ENCODE measurements at places on chromosomes 6 and 20.

DNA sequence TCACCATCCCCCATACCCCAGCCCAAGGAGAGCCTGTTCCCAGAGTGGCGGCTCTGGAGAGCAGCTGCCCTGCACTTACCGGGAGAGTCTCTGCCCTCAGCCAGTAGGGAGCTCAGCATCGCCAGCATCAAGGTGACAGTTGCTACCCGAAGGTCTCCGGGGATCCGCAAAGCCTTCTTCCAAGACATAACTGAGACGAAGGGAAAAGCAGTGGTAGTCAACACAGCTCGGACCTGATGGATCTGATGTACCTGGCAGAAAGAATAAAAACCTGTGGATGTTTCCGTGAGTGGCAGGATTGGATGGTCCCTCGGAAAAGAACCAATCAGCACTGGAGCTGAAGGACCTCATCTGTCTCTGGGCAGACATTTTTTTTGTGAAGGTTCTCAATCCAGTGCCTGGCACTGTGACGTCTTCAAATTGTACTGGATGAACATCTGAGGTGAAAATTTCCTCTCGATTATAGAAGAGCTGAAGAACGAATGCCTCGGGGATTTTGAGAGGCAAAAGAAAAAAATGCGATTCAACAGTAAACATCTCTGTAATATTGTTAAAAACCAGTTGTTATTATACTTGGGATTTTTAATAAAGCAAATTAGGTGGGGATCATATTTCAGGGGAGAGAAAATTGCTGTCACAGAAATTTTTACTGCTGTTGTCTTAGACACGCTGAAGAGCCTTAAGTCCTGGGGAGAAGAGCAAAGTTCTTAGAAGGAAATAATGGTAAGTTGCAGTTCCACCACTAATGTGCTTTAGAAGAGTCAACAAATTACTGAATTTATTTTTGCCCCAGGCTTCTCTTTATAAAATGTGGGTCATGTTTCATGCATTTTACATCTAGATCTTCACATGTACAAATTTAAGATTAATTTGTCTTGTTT, at the start of gene HLA-DQB1:
Gene HLA-DQB1, minus strand, starts transcription at position 238 of the 881 bp plus-strand sequence. Its CDS starts 50 bp downstream, at position 188.
- DNase-seq: no peak

- DNase-seq: no peak
These were observed 133.0 kb upstream of the FLRT3 start for GRCh38 chr20:14470231-14470899.

GRCh38 chr6:44237021-44237812, 9.7 kb upstream of the HSP90AB1 start:
- DNase-seq: peak; percentile 51

DNA sequence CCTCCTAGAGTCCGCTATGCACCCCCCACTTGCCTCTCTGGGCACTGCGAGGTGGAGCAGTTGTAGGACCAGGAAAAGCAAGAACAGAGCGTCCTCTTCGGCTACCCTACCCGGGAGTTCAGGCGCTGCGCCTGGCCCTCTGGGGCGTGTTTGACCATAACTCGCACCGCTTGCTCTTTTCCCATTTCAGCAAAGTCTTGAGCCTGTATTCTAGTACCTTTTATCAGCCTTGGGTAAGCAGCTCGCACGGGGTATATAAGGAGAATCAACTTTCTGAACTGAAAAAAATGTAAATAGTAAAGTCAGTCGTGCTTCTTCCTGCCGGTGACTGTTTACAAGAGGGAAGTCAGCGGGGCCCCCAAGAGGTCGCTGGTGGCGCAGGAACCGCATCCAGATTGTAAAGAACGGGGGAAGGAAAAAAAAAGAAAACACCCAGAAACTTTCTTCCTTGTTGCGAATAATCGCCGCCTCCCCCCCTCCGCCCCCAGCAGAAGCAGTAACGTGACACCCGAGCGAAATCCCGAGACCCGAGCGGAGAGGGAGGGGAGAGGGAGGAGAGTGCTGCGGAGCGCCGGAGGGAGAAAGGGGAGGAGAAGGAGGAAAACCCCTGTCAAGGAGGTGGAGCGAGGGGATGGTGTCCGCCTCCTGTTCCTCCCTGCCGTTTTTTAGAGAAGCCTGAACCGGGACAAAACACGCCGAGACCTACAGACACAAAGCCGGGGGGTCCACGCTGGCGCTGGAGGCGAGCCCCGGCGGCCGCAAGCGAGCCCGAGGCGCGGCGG, at the start of gene UST:
Gene UST, plus strand, starts transcription at position 668 of the 782 bp plus-strand sequence. CDS start 401 bp downstream, outside the sequence.
- no peak for DNase-seq

GRCh38 chr6:110068592-110068967, 90.5 kb downstream of the GPR6 start:
- no peak for DNase-seq

DNA sequence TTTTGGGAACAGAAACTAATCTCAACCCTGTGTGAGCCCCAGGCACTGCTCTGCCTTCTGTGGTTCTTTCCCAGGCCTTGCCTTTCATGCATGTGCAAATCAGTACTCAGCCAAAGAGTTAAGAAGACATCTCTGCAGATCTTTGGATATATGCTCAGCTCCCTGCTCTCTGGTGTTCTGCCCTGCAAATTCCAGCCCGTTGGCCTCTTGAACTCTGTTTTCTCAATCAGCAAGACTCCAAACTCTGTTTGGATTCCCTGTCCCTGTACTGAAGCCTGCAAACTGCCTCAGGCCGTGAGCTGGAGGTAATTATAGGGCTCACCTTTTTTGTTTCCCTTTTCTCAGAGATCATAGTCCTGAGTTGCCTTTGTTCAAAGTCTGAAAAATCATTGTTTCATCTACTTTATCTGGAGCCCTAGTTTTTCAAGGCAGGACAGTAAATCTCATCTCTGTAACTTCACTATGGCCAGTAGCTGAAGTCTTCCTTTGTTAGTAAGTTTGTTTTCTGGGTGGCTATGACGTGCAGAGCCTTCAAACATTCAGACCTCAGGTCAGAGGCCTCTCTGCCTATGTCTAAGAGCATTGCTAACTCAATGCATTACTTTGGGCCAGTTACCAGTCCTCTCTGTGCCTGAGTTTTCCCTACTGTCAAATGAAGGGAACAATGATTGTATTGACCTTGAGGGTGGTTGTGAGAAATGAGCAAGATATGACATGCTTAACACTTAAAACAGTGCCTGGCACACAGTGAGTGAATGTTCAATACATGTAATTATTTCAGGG, 15.9 kb upstream of the MDFI start:
- DNase-seq: no peak

DNA sequence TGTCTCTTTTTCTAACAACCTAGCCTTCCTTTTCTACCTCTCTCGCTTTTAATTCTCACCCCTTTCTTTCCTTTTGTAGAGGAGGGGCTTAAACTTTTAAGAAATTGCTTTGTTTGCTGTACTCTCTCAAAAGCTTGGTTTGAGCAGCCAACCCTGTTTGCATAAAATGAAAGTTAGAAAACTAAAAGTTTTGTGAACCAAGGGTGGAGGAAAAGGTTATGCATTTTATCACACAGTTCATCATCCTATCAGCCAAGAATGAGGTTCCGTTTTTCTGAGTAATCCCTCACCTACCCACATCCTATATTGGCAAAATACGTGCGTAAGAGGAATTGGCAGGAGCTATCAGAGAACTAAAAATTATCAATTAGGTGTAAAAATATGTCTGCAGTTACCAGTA, 42.8 kb upstream of the LOC128125822 start:
- DNase-seq: no peak

GRCh38 chr20:31704225-31705119, 18.2 kb downstream of the BCL2L1 start:
- no peak for DNase-seq

- DNase-seq: no peak
These were observed 48.9 kb upstream of the NCOA3 start for GRCh38 chr20:47452736-47453161.

GRCh38 chr6:81909162-81909561, 156.7 kb upstream of the TENT5A start:
- DNase-seq: no peak

DNA sequence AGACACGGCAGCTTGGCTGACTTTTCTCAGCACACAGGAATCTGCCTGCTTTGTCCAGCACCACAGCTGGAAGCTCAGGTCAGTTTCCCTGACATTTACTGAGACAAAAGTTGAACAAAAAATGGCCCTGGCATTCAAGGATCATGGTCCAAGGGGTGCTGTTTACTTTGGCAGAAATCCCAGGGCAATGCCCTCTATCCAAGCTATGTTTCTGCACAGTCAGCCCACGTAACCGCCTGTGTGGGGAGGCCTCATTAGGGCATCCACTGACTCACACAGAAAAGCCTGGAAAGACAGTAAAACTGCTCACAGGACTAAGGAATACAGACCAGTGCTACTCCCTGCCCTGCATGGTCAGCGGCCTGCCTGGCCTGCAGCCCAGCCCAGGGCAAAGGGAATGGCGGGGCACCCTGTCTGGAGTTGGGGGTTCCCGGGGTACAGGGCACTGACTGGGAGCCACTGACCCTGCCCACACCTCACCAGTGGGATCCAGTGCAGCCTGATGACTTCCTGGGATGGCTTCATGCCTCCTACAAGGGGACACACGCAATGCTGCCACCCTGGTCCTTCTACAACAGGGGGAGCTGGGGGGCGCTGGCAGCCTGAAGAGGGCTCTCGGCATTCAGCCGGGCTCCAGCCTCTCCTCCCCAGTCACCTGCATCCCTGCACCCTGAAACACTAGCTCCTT, 77.1 kb downstream of the NINL start:
- DNase-seq: no peak

DNA sequence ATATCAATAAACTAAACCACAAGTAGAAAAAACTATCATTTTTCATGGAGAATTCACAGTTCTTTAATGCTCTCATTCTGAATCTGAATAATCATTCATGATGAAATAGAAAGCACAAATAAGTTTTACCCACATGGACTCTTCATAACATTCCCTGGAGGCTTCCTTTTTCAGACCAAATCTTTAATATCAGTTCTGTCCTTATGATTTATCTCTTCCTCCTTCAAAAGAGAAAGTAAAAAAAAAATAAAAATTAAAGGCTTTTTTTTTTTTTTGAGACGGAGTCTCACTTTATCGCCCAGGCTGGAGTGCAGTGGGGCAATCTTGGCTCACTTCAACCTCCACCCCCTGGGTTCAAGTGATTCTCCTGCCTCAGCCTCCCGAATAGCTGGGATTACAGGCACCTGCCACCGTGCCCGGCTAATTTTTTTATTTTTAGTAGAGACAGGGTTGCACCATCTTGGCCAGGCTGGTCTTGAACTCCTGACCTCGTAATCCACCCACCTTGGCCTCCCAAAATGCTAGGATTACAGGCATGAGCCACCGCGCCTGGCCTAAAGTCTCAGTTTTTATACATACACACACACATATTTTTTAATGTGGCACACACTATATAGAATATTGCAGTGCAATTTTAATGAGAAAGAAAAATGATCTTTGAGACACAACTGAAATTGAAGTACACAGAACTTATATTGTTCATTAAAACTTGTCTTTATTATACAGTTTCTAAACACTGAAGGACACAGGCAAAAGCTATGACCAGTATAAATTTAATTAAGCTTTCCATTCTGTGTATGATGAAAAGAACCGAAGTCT, 31.9 kb upstream of the ZNF217 start:
- no peak for DNase-seq

DNA sequence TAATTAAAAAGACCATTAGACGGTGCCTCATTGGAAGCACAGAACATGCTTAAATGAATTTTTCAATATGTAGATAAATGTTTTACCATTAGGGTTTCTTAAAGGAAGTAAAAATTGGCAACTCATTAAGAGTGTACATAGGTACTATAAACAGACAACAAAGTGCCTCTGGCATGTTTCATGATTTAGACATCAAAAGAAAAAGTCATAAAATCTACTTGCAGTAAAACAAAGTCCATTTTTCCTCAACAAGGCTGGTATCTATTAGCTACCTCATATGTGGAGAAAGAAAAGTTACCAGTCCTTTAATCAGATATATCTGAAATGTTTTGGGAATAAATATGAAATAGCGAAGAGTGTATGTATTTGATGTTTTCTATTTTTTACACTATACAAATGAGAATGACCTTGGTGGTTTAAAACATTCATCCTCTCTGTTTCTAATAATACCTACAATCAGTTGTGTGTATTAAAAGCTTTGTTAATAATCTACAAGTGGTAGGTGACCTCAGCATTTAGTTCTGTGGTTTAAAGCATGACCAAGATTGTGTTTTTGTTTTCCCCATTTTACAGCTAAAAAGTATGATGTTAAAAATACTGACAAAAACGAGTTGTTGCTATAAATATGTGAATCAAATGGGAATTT, 87.5 kb downstream of the HDGFL1 start:
- DNase-seq: no peak

- DNase-seq: no peak
These were observed 92.2 kb downstream of the CDH22 start for GRCh38 chr20:46215913-46216707.

- no peak for DNase-seq
These were observed 8.2 kb downstream of the CCN5 start for GRCh38 chr20:44723391-44723790.

DNA sequence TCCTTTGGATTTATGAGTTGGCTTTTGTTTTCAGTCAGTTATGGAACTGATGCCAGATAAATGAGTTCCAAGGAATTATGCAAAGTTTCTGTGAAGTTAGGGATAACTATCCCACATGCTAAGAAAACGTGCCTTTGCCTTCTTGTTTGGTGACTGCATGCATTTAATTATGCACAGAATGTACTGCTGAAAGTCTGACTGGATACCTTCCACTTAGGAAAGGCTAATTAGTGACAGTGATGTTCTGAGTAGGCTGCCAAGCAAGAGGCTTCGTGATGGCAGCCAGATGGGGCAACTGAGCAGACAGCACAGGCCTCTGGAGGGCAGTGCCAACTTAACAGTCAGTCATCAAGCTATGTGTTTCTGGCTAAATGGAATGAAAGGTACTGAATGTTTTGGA, 289.9 kb downstream of the CD109 start:
- DNase-seq: no peak

DNA sequence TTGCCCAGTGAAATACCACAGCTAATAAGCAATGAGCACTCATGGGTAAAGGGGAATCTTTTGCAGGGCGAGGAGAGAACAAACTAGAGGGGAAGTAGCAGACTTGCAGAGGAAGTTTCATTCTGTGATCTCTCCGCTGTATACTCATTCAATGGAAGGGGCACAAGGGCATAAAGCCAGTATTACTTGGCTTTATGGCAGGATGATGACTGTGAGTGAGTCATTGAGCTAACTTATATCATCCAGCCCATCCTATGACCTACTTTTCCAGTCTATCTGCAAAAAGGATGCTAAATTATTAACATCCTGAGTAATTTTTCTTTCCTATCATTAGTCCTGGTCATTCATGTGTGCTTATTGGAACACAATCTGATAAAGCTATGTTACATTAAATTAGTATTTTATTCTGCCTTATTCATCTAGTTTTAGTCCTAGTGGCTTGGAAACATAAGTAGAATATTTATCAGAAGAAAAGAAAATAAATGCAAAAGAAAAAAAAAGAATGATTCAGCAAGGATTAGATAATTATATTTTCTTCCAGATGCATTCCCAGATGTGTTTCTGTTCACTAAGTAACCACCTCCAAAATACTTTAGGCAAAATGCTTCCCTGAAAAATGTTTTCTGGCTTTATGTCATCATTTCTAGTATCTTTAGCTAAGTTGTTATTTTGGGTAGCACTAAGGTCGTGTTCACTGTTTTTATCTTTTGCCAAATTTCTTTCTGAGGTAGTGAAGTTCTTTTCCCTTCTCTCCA, 471.7 kb downstream of the CDKAL1 start:
- no peak for DNase-seq
